Stimulated activated CD8-positive, alpha-beta memory T cell treated with anti-CD3 and anti-CD28 coated beads, Interleukin-7, amount 100 ng/mL, for 4 hours (primary cell): ENCODE measurements at places on chromosomes 4 and X.

DNA sequence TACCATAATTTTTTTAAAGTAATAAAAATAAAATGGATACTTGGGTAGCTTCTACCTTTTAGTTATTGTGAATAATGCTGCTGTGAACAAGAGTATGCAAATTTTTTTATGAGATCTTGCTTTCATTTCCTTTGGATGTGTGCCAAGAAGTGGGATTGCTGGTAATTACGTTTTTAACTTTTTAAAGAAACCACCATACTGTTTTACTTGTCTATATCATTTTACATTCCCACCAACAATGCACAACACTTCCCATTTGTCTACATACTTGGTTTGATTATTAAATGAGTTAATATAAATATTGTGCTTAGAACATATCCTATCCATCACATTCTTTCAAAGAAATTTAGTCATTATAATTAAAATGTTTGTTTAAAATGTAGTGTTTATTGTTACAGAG is 3.9 kb upstream of the SULT1B1 start:
- DNase-seq, result no peak

DNA sequence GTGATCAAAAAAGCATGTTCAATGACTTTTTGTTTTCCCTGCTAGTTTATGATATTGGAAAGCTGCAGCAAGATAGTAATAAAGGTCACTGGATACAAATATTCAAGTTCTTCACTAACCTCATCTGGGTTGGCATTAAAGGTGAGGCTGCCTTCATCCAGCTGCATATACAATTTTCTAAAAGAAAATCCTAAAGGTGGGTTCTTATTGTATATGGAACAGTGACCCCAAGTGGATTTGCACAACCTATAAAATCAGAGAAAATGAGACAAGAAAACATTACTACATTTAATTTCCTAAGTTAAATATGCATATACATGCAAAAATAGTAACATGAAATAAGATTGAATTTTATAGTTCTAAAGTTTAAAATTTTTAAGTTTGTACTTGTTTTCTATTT is 23.9 kb downstream of the FBXO8 start:
- DNase-seq, result no peak

DNA sequence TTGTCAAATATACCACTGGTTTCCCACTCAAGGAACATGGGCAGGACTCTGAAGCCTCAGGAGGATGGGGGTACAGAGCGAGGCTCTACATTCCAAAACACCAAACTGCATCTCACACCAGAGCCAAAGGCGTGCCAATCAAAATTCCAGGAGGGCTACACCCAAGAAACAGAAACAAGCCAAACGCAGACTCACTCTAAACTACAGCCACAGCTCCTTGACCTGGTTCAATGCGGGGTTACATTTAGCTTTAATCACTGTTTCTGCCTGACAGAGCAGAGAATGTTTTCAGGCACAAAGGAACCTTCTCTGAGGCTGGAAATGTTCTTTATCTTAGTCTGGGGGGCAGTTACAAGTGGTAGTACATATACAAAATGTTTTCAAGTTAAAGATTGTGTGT is 2121.5 kb upstream of the AGA start:
- DNase-seq, result no peak

DNA sequence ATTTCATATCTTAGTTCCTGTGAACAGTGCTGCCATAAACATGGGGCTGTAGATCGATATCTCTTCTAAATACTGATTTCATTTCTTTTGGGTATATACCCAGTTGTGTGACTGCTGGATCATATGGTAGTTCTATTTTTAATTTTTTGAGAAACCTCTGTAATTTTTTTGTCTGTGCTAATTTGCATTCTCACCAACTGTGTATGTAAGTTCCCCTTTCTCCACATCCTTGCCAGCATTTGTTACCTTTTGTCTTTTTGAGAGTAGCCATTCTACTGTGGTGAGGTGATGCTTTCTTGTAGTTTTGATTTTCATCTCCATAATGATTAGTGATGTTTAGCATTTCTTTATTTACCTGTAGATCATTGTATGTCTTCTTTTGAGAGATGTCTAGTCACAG is 2086.5 kb upstream of the TENM3 start:
- no peak for DNase-seq

DNA sequence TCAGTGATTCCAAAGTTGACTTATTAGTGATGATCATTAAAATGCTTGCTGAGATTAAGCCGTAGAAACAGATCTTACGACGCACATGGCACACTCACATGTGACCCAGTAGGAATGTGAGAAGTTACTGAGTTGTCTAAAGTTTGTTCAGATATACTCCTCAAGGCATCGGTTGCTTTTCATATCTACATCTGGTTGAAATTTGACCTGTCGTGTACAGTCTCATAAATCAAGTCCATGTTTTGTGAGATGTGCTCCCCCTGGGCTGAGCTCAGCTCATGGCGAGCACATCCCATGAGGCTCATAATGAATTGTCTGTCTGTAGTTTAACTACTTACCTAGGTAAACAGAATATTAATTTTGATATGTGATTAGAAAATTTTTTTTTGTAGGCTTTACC is 67.0 kb downstream of the TNIP2 start:
- DNase-seq, result no peak

DNA sequence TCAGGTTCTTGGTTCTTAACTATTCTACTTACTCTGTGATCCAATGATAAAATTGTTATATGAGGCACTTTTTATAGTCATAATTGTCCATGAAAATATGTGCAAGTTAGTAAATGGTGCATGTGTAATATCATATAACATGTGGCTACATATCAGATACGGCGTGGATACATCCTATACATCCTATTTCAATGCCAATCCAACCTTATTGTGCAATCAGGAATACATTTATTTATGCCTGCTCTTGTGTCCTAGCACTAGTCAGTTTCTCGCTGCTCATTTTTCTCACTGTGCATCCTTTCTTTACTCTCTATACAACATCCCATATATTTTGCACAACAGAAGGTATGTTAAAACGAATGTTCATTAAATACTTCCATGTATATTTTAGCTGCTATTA is 1141.1 kb downstream of the FAT4 start:
- no peak for DNase-seq

DNA sequence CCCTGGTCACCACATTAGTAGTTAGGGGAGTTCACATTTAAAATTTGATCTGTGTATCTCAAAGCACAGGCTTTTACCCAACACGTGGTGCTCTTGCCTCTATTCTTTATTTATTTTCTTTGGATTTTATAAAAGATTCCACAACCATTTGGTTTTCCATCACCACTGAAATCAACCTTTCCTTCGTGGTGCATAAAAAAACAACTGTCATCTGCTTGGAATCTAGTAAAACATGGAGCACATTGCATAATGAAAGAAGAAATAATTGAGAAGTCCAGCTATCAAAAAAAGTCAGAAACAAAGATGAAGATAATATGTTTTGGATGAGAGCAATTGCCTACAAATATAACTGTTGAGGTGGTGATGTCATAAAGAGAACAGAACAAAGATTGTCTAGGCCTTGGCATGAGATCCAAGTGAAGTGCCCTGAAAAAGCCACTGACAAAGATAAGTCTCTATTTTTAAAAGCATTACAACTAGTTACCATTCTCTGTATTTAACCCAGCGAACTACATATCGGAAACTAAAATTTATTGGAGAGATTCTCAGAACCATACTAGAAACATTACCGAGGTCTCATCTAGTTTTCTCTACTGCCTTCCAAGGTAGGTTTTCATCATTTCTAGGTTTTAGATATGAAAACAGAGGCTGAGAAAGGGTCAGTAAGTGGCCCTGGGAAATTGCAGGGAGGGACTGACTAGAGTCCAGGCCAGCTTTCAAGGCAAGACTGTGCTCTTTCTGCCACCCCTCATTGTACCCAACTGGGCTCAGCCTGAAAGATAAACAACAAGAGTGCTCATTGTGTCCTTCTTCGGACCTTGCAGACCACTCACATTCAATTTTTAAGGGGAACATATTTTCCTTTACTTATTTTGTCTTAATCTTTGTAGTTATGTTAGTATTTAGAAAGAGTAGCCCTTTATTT is 127.3 kb downstream of the MAD2L1 start:
- DNase-seq, result no peak

DNA sequence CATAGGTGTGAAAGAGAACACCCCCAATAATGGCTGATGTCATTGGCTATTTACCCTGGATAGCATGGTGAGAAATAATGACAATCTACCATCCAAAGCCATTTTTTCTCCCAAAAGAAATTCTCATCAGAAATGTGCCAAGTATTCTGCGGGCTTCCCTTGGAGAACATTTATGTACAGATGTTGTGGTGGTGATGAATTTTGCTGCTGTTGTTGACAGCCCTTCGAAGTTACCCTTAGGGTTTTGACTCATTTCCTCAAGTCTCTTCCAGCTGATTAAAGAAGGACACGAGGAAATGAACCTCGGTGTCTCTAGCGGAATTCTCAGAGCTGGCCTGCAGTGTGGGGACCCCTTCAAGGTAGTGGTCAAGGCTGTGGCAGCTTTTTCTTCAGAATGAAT is 3.4 kb downstream of the KIT start:
- DNase-seq, result no peak

DNA sequence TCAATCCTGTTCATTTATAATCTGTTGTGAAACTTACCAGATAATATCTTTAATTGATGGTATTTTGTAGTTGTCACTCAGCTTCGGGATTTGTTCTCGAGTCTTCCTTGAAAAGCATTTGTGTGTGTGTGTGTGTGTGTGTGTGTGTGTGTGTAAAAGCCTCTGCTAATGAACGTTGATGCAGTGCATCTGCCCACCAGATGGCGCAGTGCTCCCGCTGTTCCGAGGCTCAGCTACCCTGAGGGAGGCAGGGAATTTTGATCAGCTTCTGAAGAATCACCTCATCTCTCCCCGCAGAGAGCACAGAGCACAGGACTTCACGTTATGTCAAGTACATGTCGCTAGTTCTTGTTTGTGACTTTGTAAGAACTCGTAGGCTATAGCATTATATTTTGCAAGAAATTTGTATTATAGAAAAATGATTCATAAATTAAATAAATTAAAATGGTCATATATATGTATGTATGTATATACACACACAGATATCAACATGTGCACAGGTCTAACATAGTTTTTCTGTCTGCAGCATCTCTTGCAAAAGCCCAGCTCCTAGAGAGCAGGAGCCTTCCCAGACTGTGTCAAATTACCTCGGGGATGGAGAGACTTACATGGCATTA is 316.7 kb upstream of the IGFBP7 start:
- no peak for DNase-seq

DNA sequence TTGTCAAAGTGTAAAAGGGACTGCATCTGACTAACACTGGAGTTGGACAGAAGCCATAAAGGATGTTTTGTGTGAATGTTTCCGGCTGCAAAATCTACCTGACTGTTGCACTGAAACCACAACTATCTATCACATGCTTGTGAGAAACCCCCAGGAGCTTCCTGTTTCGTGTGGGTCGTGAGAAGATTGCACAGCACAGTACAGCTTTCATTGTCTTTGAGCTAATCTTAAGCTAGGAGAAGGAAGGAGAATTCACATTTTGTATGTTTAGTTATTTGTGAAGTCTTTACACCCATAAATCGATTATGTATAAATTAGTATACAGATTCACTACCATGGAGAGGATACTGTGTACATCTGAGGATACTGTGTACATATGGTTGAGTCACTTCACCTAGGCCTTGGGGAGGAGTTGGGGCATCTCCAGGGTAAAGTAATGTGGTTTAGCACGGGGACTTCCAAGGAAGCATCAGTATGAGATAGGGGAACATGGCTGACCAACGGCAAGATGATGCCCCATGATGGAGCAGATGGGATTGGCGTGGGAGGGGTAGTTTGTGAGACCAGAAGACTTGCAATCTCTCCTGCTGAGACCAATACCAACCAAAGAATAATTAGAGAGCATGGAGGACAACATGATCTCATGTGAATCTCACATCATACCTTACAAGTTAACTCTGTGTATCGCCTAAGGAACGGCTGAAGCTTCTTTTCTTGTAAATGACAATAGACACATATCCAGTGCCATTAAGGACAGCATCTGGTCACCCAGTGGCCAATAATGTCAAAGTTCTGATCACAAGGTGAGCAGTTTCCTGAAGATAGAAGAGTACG is 43.1 kb upstream of the FAM9C start:
- DNase-seq, result peak; percentile 38

GRCh38 chr4:98994474-98995182 is 893 bp upstream of the METAP1 start:
- no peak for DNase-seq

- DNase-seq, result no peak
These were observed 449.8 kb downstream of the C4orf33 start for GRCh38 chr4:129545599-129546278.

DNA sequence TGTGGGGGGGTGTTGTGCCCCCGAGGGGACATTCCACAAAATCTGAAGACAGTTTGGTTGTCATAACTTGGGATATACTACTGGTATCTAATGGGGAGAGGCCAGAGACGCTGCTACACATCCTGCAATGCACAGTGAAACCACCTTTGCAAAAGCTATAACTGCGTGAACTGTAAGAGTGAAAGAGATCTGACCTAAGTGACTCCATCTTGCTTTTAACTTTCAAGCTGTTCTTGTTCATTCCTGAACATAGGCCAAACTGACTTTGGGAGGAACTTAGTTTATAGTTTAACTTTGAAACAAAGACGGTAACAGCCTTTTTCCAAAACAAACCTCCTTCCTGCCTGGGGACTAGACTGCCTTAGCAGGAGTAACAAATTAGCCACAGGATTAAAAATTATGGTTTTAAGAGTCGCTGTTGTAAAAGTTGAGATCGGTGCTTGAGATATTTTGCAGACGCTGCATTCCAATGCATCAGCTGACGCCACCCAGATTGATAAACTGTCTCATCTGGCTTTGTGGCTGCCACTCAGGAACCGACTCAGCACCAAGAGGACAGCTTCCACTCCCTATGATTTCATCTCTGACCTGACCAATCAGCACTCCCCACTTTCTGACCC is 70.9 kb downstream of the ATXN3L start:
- DNase-seq, result no peak

DNA sequence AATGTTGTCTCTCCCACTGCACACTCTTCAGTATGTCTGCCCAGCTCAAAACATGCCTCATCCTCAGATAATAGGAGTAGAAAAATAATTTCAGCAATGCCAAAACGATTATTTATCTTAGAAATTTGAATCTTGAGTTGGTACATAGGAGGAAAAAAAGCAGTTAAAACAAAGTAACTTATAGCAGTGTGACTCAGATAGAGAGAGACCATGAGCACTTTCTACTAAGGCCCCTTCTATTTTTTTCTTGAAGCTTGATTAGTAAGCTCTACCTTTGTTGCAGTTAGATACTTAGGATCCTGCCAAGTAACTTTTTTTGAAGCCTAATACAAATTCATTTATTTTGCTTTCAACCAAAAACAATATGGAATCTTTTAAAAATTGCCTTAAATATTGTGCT is 212.3 kb downstream of the MAD2L1 start:
- no peak for DNase-seq

DNA sequence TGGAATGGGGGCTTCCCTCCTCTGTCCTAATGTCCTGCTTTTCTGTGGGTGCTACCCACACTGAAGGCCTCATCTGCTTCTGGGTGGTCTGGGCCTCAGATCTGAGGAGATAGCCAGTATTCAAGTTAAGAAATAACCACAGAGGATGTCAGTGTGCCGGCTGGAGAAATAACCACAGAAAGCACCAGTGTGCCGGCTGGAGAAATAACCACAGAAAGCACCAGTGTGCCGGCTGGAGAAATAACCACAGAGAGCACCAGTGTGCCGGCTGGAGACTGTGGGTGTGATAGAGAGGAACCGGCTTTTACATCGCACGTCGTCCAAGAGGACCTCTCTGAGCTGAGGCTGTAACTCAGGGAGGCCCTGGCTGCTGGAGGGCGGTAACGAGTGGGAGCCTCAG is 65.7 kb upstream of the PSAPL1 start:
- no peak for DNase-seq
